ENCODE measurements at places on chromosomes 5 and 9. TPM values are rescaled to one million over a fixed set of nuclear protein-coding genes. Genes with fewer than 3 reads are reported as not detected.

Gene ATP10B
- total RNA-seq, result not detected

Gene PGM5
- total RNA-seq, result 0.03 TPM

DNA sequence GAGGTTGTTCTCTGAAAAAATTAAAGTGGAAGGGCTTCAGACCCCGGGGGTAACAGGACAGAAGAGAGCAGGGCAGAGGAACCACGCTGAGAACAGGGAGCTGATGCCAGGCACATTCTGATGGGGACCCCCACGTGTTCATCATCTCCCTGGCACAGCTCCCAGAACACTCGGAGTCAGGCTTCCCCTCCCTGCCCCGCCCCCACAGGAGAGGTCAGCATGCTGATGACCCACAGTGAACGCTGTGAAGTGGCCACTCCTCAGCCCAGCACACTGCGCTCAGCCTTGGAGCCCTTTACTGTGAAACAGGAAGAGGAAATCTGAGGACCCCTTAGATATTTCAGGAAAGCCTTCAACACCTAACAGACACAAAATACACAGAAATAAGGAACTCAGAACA, 16.4 kb downstream of the RETREG1 start:
- no peak for DNase-seq

- no peak for DNase-seq
Observed at GRCh38 chr9:113892861-113893491, 16.9 kb downstream of the ZNF618 start.

DNA sequence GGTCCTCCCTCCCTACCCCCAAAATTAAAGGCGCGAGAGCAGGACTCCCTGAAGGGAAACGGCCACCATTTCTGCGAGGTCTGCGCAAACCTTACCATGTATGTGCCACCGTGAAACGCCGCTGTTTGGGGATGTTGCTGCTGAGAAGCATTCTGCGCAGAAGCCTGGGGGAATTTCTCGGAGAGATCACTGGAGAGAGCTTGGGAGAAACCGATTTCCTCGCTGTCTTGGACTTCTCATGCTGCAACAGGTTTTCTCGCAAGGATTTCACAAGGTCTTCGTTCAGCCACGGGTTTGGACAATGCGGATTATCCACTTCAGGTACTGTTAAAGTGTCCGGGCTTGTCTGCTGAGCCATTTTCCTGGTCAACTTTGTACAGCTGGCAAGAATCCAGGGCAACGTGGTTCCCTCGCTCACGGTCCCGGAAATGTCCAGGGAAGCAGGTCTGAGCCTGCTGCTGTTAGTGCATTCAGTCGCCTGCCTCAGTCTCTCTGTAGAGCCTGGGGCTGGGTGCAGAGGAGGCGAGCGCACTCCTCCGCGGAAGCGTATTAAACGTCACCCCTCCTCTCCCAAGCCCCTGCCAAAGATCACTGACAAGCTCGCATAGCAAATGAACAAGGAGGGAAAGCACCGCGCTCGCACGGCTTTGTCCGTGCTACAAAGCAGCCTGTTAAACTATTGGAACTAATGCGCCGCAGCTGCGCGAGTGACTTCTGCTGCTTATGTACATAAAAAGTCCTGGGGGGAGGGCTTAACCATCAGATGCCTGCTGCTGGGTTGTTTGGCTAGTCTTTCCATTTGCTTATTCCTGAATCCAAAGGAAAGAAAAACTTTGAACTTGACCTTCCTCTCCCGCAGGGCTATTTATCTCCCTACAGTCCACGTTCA, 125.1 kb downstream of the PDE4D start:
- peak; percentile 59 for DNase-seq

DNA sequence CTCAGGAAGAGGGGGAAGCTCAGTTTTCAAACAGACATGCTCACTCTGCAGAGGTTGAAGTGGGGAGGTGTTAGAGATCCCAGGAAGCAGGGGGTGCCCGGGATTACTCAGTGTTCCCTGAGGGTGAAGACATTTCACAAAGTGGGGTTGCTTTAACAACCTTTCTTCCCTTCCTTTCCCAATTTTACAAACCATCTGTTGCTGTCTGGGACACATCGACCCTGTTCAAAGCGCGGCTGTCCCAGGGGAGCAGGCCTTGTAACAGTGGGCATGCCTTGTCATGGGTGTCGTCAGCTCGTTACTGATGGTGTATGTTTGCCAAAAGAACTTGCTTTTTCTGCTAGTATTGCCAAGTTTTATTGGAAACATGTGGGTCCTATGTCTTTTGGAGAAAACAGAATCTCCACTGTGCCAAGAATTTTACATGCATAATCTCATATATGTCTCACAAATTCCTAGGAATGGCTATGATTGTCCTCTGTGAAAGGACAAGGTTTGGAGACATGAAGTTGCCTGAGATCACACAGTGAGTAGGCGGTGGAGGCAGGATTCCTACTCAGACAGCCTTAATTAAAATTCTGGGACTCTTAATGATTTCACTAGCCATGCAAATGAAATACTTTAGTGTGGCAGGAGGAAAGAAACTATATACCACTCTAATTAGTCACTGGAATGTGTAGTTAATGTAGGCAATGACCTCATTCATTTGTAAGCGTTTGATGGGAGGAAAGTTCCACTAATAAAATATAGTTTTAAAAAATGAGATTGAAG, 198.9 kb downstream of the NXNL2 start:
- DNase-seq, result no peak

- no peak for DNase-seq
Observed at GRCh38 chr9:98660541-98660940, 48.2 kb downstream of the GABBR2 start.

GRCh38 chr5:163773226-163773625, 267.8 kb downstream of the MAT2B start:
- DNase-seq, result no peak

GRCh38 chr5:149380466-149381121, 1.5 kb upstream of the IL17B start:
- no peak for DNase-seq

GRCh38 chr5:180873615-180874520, 12.8 kb upstream of the ZFP62 start:
- no peak for DNase-seq

DNA sequence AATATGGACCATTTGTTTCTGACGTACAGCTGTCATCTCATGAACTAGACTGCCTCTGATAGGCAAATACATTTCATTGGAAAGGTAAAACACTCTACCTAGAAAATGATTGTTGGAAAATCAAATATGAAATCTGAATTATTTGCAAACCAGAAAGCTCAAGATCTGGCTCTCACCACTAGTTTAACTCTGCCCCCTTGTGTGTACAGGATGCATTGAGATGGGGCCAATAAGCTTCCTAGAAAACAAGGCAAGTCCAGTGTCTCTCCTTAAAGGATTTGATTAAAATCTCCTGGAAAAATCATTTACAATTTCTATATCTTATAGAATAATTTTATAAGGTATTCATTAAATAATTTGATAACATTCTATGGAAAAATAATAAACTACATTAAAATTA, 311.9 kb upstream of the ANKH start:
- no peak for DNase-seq

DNA sequence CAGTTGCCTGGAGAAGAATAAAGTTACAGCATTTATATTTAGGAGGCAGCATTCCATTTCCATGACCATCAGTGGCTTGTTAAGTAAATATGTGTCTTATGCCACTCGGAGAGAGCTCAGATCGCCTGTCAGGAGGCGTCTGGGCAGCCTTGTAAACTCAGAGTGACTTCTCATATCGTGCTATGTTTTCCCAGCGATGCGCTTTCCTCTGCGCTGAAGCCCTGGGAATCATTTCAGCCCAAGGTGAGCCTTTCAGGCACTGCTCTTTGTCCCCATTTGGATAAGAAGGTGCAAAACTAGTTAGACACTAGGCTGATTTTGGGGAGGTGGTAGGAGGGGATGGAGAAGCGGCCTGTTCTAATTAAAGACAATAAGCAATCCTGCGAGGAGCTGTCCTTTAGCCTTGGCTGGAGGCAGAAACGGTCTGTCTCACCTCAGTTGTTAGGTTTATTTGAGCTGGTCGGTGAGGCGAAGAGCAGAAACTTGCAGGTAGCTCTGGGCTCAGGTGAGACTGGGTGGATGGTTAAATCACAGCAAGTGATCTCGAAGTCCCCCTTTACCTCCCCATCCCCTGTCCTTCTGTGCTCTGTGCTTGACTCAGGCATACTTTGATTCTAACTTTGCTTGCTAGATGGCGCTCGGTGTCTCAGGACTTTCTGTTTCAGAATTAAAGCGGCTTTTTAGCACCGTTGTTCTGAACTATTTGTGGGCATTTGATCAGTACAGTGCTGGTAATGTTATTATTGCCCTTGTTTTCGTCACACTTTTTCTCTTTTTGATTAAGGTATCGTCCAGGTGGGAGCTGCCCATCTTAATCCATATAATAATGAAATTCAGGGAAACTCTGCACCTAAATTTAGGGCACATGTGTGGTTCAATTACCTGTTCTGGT, 24.6 kb downstream of the NR2F1 start:
- peak; percentile 69 for DNase-seq

DNA sequence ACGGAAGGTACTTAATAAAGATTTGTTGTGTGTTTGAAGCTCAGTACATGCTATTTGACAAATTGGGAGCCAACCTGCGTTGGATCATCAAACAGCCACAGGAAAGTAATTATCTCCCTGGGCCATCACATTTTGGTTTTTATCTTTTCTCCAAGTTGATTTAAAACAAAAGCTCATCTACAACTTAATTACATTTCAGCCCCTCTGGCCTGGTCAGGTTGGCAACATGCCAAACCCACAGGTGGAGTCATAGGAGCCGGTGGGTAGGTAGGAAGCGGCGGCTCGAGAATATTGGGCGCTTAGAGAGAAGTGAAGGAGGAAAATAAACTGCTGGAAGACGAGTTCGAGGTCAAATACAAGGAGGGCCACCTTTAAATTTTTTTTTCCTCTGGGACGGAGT, 64.9 kb upstream of the FANCC start:
- peak; percentile 22 for DNase-seq
